ENCODE measurements at places on chromosomes 6 and 20.

- no peak for ATAC-seq
Measured at GRCh38 chr20:40797425-40797824, 108.4 kb upstream of the MAFB start.

DNA sequence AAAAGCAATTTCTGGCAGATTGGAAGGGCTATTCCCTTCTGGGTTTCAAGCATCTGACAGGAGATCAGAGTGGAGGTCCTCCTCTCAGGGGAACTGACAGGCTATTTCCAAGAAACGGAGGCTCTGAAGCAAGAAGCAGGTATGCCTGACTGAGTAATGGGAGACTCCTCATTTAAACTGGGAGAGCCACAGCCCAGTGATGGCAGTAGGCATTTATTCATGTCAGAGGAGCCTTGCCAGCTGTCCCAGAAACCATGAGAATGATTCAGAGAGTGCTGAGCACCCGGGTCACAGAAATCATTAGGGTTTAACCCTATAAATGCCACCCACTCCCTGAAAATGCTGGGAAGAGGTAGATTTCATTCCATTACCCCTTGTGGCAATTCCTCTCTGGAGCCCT, 247.5 kb upstream of the RNF217 start:
- ATAC-seq, result no peak

- ATAC-seq, result no peak
Measured at GRCh38 chr20:3461211-3461771, 9.5 kb upstream of the ATRN start.

GRCh38 chr6:31272436-31272835, 544 bp upstream of the HLA-C start:
- ATAC-seq, result peak; percentile 29

DNA sequence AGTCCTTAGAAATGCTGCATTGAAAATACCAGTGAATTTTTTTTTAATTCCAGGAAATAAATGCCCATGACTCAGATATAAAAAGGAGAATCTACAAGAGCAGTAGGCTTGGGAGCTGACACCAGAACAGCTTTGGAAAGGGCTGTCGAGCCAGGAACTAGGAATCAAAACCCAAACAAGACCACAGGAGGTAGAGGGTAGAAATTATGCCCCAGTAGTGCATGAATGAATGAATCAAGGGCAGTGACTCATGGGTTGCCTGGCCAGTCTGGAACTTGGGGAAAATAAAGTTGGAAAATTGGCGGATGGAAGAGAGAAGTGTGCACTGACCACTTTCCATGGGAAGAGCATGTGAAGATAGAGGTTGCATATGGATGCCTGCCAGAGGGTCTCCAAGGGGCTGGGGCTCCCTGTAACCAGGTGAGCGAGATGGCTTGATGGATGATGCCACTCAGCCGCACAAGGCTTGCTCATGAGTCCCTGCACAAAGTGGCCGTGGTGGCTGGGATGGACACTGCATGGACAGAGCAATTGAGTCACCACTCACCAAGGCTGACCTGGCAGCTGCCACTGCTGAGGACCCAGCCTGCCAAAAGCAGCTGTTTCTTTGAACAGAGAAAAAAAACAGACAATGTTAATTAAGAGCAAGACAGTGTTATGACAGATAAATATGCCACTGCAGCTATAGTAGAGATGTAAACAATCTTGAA, 15.2 kb upstream of the MCCD1 start:
- peak; percentile 32 for ATAC-seq

- ATAC-seq, result no peak
Measured at GRCh38 chr6:125375013-125375412, 73.2 kb upstream of the HDDC2 start.

DNA sequence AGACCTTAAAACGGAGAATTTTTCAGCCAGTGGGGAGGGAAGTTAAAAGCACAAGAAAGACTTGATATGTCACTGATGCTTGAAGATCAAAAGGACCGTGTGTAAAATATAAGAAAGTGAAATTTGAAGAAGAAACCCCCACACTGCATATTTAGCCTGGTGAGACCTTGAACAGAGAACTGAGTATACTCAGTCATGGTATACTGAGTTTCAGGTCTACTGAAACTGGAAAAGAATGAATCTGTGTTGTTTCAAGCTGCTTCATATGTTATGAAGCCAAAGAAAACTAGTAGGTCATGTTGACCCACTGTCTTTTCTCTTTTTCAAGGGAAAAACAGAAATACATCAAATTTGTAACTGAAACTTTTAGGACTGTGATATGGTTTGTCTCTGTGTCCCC, 443.8 kb upstream of the GJE1 start:
- ATAC-seq, result no peak

DNA sequence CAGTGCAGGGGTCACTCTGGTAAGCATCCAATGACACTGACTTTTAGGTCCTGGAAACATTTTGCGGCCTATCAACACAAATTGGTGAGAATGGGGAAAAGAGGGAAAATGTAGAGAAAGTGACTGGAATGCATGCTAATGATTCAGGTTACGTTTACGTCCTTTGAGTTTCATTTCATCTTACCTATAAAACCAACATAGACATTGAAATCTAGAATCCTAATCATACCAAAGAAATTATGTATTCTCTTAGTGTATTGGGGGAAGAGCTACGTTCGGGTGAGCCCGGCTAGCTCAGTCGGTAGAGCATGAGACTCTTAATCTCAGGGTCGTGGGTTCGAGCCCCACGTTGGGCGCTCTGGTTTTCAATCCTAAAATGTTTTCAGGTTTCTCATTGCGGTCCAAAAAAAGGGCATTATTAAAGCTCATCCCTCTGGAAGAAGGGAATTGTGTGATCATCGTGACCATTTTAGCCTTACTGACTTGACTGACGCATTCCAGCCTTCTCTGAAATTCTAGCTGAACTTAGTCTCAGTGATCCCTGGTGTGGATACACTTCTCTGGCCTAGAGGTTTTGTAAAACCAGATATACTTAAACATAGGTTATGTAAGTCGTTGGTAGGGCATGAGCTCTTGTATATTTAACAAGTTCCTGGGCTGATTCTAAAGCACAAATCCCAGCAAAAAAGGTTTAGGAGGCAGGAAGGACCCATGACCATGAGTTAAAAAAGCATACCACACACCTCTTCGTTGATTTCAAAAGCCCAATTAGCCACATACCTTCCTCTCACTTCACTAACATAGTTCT, 18.3 kb downstream of the HMGN4 start:
- ATAC-seq, result peak; percentile 65

DNA sequence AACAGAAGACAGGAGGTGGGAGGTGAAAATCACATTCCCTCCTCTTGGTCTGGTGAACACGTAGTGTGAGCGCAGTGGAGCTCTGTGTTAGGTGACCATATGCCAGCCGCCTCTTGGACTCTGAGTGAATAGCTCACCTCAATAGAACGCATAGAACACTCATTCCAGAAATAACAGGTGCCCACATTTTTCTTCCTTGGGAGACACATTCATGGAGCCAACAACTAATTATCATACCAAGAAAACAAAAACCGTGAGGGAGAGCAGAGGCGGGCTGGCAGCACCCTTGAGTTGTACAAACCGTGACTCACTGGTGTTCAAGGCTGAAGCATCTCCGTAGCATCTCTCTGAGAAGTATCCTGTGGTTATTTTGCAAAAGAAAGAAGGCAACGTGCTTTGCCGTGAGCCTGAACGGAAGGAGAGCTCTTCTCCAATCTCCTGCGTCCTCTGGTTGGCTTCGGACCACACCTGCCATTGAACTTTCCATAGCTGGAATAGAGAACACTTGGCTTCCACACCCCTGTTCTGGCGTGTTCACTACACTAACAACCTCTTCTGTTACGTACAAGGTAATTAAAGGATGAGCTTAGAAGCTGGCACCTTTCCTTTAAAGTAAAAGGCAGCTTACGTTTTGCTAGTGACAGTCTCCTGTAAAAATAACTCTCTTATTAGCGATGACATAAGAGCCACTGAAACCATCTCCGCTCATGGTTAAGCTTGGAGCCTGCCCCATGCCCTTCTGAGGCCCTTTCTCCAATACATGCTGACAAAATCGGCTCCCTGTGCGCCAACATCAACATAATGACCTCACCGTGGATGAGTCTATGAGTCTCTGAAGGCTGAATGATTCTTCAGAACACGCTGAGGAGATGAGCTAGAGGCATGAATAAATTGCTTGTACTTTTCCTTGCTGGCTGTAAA, 30.2 kb upstream of the SGK1 start:
- peak; percentile 85 for ATAC-seq

DNA sequence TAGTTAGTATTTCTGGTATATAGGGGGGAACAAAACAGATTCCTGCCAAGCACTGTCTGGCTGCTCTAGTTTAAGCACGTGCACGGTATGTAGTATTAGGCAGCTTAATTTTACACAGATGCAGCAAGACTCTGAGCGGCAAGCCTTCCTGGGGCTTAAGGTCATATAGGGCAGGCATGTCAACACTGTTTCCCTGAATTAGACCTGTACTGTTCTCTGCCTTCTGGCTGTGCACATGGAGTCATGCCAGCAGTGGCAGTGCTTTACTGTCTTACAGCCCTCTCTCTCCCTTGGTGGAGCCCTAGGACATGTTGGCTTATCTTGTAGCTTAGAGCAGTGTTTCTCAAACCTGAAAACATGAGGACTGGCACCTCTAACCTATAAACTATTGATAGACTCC, 56.6 kb downstream of the PHF20 start:
- ATAC-seq, result peak; percentile 71

- ATAC-seq, result peak; percentile 12
Measured at GRCh38 chr6:88165087-88165843, 882 bp downstream of the CNR1 start.

DNA sequence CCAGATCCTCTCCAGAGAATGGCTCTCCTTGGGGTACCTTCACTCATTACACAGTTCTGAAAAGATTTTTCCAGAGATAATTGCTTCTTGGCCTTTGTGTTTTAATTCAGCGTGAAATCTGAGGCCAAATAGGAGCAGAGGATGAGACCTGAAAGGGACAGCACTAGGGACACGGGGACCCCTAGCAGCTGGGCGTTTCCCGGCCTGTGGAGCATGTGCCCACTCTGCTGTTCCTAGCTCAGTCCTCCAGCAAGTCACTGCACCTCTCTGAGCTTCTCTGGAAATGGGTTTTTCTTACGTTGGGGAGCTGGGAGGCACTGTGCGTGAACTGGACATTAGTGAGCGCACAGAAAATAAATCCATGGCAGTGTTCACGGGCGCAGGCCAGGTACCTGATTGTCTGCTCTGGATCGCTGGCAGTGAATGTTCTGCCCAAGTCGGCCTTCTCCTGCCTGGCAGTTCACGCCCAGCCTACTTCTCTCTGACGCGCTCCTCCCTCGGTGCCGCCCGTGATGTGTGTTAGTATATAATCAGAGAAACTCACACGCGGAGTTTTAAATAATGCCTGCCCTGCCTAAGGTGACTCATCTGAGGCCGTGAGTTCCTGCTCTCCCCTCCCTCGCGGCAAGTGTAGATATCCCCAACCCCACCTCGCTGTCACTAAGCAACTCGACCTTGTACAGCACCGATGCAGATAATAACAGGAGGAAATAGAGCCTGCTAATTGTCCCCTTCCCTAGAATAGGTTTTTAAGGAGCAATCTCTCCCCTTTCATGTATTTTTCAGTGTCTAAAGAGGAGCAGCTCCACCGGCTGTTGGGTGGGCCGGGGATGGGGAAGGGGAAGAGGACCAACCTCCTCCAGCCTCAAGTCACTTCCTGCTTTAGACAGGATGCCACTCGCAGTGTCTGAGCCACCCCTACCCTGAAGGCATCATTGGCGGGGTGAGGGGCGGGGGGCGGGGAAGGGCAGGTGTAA, 2.7 kb upstream of the TUBB2A start:
- ATAC-seq, result no peak

- ATAC-seq, result no peak
Measured at GRCh38 chr6:130674604-130675003, 152.6 kb upstream of the SMLR1 start.

GRCh38 chr6:42845327-42845694, 34.1 kb upstream of the RPL7L1 start:
- no peak for ATAC-seq

GRCh38 chr20:25512709-25513108, 72.6 kb downstream of the NINL start:
- no peak for ATAC-seq

DNA sequence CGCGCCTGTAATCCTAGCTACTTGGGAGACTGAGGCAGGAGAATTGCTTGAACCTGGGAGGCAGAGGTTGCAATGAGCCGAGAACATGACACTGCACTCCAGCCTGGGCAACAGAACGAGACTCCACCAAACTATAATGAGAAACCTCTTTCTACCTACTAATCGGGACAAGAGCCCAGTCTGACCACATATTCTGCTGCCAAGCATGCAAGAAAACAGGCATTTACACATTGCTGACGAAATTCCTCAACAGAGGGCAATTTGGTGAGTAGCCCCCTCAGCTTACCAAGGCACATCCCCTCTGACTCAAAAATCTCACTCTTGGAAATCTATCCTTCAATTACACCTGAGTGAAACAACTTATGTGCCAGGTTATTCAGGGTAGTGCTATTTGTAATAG, 81.2 kb downstream of the SLC23A2 start:
- no peak for ATAC-seq

GRCh38 chr6:36843170-36843569, 3.9 kb upstream of the CPNE5 start:
- ATAC-seq, result no peak

DNA sequence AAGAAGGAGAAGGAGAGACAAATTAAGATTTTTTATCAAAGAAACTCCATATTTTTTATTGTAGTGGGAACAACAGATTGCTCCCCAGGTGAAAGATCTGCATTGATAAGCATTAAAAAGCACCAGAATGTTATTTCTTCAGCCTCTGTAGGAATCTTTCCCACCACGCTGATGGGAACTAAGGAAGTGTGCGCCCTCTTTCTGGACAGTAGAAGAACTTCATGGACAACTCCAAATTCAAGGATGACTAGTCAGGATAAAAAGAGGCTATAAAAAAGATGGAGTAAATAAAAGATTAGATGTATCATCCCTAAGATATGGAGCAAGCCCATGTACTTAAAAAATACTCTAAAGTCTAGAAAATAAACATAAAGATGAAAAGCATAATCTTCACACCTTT, 45.8 kb upstream of the PAK5 start:
- ATAC-seq, result peak; percentile 62

- ATAC-seq, result no peak
Measured at GRCh38 chr6:916131-916530, 223.2 kb upstream of the EXOC2 start.

DNA sequence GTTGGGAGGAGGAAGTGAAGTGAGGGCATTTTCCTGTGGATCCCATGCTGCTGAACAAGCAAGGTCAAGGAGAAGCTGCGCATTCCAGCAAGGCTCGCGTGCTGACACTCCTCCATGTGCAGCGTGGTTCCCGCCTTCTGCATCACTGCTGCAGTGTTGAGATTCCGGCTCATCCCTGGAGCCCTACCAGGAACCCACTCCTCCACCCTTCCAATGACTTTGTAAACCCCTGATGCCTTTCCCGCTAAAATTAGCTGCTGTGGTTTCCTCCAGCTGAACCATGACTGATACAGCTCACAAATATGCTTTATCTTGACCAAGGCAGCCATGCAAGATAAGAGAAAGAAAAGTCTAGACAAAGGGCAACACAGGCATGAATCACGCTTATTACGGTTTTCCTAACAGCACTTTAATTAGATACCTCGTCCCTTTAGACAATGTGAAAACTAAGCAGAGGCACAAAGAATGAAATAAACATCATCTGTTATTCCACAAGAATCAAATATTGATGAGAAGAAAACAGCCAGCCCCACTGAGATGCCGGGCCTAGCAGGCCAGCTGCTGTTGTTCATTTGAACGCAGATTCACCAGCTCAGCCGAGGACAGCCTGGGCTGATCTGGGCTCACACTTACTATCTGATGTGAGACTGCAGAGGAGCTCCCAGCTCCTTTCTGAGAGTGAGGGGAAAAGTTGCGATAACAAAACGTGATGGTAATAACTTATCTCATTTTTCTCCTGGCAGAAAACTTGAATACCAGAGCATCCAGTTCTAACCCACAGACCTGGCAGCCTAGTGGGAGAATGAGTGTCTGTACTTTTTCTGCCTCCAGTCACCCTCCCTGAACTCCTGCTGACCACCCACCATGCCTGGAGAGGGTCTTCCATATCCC, 14.2 kb upstream of the BNIP5 start:
- peak; percentile 37 for ATAC-seq

Data from SK-N-SH treated with all-trans-retinoic acid at 6 μM for 48 hours (cell line).